ENCODE measurements at places on chromosomes 16 and 17.

- no peaks in the 10 kb centered on the region for H3K4me1 ChIP-seq
- peaks cover 18% of the 10 kb centered on the region for H3K36me3 ChIP-seq
- no peak for DNase-seq
- H3K27me3 ChIP-seq = no peaks in the 10 kb centered on the region
- no peak overlapping the region for H3K4me3 ChIP-seq
- H3K27ac ChIP-seq = no peak overlapping the region
Measured at GRCh38 chr17:57970710-57971109, 15.5 kb upstream of the CUEDC1 start.

DNA sequence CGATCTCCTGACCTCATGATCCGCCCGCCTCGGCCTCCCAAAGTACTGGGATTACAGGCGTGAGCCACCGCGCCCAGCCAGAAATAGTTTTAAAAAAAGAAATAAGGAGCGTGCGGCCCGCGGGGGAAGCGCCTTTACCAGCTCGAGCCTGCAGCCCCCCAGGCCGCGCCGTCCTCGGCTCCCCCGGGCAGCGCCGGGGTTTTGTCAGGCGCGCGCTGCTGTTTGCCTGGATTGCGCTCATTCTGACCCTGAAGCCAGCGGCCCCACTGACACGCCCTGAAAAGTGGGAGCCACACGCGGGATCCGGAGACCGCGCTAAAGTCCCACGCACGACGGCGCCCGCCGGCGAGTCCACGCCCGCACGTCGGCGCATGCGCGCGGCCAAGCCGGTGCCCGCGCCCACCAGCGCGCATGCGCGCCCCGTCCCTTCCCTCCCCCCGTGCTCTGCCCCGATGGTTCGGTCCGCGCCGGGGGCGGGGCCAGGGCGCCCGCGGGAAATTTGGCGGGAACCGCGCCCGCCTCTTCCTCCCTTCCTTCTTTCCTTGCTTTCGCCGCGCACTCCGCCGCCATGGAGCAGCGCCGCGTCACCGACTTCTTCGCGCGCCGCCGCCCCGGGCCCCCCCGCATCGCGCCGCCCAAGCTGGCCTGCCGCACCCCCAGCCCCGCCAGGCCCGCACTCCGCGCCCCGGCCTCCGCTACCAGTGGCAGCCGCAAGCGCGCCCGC lies at the start of gene CDT1:
Gene CDT1, plus strand, starts transcription at position 526 of the 724 bp plus-strand sequence. Its CDS starts 43 bp downstream, at position 569.
- peak within 1 kb of the TSS; percentile 51 for H3K4me3 ChIP-seq
- H3K36me3 ChIP-seq = no peaks in the 10 kb centered on the region
- no peaks in the 10 kb centered on the region for H3K27me3 ChIP-seq
- peak; percentile 91 for DNase-seq

DNA sequence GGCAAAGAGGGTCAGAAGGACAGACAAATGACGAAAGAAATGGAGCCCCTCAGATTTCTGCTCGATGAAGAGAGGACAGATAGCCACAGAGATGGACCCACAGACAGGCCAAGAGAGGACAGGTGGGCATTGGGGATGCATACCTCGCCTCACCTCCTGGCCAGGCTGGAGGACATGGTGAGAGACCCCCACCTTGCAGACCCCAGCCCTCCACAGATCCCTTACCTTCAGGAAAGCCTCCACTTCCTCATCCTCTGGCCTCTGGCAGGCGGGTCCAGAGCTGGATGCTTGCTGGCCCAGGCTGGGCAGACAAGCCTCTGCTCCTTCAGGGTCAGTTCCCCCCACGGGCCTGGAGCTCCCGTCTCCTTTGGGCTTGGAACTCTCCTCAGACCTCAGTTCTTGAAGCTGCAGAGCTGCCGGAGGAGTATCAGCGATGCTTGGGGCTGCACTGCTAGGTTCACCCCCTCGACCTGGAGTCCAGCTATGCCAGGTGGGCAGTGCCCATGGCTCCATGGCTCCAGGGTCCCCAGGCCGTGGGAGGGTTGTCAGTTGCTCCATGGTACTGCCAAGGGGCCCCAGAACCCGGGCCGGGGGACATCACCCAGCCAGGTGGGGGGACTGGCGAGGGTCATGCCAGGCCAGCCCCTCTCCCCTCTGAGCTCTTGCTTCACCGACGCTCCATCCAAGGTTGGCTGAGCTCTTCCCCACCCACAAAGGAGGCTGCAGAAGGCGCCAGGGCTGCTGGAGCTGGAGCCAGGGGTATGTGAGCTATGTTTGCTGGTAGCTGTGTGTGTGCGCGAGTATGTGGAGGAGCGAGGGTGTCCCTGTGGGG lies 1.0 kb downstream of the TSPOAP1 start:
- no peaks in the 10 kb centered on the region for H3K27me3 ChIP-seq
- H3K27ac ChIP-seq = no peak overlapping the region
- no peak overlapping the region for H3K4me3 ChIP-seq
- peaks cover 3% of the 10 kb centered on the region for H3K4me1 ChIP-seq

GRCh38 chr17:82334204-82334621 lies 647 bp upstream of the SECTM1 start:
- H3K27me3 ChIP-seq = no peaks in the 10 kb centered on the region
- peaks cover 7% of the 10 kb centered on the region for H3K4me1 ChIP-seq
- DNase-seq = no peak
- no peak overlapping the region for H3K27ac ChIP-seq
- peak overlapping the region; percentile 57 for H3K4me3 ChIP-seq

Data from small intestine (tissue), 16 donors.